Spinal cord (tissue), 10 donors: ENCODE measurements at places on chromosomes 5 and 9. TPM values are rescaled to one million over a fixed set of nuclear protein-coding genes. Genes with fewer than 3 reads are reported as not detected.

The SARDH gene
- total RNA-seq = 6.9 TPM

The MEIKIN gene
- total RNA-seq = 0.17 TPM

The RAB14 gene
- total RNA-seq = 111 TPM

The ENC1 gene
- total RNA-seq = 99.6 TPM

The TTC23L gene
- 6.1 TPM for total RNA-seq

The NXNL2 gene
- total RNA-seq = 1.8 TPM

The SLC23A1 gene
- total RNA-seq = not detected
